ENCODE measurements at places on chromosomes 16 and 17.
A peak's percentile ranks its signal among the peaks of the same experiment; 100 is the strongest.

DNA sequence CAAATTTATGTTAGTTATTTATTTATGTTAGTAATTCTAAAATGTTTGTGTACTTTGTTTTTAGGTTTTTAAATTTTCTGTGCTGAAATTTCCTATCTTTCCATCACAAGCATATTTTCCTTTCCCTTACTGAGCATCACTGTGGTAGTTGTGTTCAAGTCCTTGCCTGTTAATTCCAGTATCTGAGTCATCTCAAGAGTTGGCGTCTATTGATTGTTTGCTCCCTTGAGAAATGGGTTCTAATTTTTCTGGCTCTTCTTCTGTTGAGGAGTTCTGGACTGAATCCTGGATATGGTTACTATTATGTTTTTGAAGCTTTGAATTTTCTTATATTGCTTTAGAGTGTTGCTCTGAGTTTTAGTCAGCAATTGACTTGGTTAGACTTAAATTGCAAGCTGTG is 56.3 kb downstream of the GAN start:
- DNase-seq = no peak

DNA sequence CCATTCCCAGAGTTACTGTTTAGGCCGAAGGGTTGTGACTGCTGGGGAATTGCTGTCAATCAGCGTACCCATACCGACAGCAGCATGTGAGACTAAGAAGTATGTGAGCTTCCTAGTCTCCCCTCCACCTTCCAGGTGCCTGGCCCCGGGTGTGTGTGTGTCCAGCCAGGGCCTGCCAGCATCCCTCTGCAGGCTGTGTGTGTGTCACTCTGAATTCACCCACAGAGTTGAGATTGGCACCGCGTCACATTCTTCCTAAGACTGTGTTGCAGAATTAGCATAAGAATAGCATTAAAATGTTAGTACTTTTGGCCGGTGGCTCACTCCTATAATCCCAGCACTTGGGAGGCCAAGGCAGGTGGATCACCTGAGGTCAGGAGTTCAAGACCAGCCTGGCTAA is 31.8 kb downstream of the PRMT7 start:
- DNase-seq = no peak

DNA sequence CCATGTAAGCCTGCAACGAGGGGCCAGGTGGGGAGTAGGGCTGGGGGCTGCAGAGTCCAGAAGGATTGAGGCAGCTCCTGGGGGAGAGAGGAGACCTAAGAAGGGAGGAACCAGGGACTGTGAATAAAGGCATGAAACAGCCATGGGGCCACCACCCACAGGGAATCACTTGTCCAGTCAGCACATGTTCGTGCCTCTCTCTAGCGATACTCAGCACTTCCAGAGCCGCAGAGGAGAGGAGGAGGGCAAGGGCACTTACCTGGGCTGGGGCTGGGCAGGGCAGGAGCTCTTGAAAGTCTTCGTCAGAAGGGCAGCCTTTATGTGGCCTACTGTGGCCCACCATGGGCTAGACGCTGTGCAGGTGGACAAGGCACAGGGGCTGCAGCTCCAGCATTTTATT is 24.2 kb downstream of the CACNA1G start:
- no peak for DNase-seq

DNA sequence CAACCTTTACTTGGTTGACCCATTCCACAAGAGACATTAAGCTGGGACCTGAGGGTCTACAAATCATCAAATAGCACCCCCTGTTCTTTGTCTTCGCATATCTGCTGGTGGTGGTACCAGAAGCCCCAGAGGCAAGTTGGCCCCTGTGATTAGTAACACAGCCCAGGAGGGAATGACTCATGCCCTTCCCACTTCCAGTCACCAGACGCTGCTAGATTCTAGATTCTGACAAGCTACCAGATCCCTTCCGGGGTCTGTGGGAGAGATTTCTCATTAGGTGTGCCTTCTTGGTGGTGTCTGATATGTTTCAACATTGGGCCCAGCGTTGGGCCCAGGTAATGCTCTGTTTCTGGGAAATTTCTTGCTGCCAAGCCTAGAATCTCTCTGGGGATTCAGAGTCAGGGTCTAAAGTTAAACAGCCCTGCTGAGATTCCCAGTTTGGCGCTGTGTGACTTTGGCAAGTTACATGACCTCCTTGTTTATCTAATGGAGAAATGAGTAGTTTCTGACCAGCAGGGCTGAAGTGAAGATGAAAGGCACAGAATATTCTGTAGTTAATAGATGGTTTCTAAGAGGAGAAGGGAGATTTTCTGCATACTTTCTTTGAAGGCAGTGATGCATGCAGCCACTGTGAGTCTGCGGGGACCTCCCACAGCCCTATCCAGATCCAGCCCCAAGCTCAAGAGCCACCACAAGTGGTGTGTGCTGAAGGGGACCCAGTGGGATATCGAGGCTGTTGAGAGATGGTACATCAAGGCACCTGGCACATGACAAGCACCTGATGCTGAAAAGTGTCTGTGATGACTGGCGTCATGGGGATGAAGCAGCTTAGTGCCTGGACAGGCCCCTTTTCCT is 3.9 kb downstream of the TRPV2 start:
- DNase-seq = peak; percentile 52

DNA sequence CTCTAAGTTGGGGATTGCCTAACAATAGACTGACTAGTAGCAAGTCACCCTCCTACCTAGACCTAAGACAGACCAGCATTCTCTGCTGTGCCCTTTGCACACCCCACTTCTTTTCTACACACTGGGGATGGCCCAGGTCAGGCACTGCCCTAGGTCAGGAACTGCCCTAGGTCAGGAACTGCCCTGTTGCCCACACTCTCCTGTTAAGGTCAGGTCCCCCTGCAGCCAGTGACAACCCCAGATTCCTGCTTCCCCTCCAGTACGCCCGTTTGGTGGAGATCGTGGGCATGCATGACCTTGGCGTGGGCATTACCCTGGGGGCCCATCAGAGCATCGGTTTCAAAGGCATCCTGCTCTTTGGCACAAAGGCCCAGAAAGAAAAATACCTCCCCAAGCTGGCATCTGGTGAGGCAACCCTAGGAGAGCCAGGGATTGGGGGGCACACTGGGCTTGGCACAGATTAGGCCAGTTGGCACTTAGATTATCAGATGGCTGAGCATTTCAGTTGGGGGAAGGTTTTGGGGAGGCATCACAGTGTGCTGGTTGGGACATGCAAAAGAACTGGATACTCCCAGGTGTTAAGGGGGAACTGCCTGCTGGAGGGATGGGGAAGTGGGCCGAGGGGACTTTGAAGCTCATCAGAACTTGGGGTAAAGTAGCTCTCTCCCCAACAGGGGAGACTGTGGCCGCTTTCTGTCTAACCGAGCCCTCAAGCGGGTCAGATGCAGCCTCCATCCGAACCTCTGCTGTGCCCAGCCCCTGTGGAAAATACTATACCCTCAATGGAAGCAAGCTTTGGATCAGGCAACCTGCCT is 1.7 kb downstream of the ACADVL start:
- DNase-seq = no peak

DNA sequence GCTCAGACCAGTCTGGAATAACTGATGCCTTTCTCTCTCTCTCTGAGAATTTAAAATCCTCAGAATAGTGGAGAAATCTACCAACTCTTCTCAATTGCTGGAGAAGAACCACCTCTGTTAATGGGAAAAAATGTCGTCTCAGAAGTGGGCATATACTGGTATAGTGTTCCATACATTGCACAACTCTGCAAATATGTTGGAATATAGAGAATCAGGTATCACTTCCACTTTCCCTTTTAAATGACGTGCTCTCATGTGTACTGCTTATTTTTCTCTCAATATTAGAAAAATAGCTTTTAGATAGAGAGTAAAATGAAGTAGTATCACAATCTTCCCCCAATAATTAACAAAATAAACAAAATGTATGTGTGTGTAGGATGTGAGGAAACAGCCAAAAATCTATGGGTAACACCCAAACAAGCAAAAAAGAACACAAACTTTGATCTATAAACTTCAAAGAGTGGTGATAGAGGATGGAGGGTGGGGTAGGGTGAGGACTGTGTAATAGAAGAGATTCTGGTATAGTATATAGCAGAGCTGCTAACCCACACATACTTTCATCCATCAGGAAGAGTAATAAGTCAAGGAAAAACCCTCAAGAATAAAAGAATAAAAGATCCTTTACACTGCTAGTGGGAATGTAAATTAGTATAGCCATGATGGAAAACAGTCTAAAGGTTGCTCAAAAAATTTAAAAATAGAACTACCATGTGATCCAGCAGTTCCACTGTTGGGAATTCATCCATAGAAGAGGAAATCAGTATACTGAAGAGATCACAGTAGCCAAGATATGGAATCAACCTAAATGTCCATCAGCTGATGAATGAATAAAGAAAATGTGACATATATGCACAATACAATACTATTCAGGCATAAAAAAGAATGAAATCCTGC is 46.9 kb downstream of the NFATC3 start:
- DNase-seq = no peak

- no peak for DNase-seq
Observed at GRCh38 chr17:18235743-18236256, 10.4 kb downstream of the LLGL1 start.

- no peak for DNase-seq
Observed at GRCh38 chr16:14240964-14241363, 169.8 kb downstream of the MRTFB start.

DNA sequence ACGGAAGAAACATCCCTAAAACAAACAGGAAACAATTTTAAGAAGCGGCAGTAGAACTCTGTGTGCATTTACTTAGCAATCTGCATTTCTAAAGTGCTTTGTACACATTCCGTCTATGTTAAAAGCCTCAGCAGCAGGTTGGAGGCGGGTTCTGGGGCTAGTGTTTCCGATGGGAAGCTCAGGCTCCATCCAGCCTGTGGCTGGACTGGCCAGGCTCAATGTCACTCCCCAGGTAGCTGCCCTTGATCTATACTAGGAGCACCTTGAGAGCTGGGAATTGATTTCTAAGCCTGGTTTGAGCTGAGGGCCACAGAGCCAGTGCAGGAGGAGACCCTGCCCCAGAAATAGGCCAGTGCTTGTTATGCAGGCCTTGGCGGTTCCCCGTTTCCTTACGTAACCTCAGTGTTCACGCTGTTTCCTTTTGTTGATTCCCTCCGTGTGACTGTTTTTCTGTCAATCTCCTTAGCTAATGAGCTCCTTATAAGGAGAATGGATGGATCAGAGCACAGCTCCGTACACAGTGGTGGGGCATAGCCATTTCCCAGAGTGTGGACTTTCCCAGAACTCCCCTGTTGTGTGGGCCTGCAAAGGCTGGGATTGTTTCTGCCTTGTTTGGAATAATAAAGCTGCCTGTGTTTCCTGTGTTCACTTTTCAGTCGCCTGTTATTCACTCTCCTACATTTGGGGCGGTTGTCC is 21.4 kb downstream of the ADORA2B start:
- no peak for DNase-seq

- DNase-seq = no peak
Observed at GRCh38 chr16:48496571-48497095, 111.4 kb upstream of the SIAH1 start.

GRCh38 chr16:70684146-70685060 is 1.4 kb downstream of the MTSS2 start:
- no peak for DNase-seq

GRCh38 chr17:72199256-72199655 is 78.4 kb downstream of the SOX9 start:
- DNase-seq = no peak

- DNase-seq = no peak
Observed at GRCh38 chr17:47246120-47246519, 7.5 kb upstream of the ITGB3 start.

- no peak for DNase-seq
Observed at GRCh38 chr17:6654841-6655731, 3.5 kb downstream of the C17orf100 start.

DNA sequence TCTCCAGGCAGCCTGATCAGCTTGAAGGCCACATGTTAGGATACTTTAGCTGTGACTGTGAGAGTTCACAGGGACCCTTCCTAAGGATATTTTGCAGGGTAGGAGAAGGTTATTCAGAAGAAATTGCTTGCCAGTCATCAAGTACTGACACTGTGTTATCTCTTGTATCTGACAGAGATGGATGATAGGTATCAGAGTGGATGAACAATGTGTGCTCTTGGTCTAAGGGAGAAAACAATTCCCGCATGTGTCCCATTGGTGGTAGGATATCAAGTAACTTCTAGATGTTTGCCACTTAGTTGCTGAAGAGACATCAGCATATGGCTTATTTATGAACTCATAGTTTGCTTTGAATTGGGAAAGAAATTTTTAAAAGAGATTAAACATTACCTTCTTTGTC is 219.3 kb downstream of the SPECC1 start:
- DNase-seq = no peak

- no peak for DNase-seq
Observed at GRCh38 chr17:43958748-43959352, 5.1 kb upstream of the PYY start.

- DNase-seq = no peak
Observed at GRCh38 chr17:1222321-1222720, 42.5 kb upstream of the ABR start.

DNA sequence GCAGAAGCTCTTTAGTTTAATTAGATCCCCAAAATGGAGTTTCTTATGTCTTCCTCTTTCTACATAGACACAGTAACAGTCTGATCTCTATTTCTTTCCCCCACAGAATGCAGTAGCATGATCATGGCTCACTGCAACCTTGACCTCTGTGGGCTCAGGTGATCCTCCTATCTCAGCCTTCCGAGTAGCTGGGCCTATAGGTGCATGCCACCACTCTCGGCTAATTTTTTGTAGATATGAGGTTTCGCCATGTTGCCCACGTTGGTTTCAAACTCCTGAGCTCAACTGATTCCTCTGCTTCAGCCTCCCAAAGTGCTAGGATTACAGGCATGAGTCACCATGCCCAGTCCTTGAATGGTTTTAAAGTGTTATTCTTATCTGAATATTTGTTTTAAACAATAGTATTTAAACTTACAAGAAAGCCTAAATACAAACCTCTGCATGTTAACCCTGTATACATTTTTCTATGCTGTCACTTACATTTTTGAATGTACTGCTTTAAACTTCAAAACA is 120.6 kb downstream of the GOSR1 start:
- DNase-seq = no peak

DNA sequence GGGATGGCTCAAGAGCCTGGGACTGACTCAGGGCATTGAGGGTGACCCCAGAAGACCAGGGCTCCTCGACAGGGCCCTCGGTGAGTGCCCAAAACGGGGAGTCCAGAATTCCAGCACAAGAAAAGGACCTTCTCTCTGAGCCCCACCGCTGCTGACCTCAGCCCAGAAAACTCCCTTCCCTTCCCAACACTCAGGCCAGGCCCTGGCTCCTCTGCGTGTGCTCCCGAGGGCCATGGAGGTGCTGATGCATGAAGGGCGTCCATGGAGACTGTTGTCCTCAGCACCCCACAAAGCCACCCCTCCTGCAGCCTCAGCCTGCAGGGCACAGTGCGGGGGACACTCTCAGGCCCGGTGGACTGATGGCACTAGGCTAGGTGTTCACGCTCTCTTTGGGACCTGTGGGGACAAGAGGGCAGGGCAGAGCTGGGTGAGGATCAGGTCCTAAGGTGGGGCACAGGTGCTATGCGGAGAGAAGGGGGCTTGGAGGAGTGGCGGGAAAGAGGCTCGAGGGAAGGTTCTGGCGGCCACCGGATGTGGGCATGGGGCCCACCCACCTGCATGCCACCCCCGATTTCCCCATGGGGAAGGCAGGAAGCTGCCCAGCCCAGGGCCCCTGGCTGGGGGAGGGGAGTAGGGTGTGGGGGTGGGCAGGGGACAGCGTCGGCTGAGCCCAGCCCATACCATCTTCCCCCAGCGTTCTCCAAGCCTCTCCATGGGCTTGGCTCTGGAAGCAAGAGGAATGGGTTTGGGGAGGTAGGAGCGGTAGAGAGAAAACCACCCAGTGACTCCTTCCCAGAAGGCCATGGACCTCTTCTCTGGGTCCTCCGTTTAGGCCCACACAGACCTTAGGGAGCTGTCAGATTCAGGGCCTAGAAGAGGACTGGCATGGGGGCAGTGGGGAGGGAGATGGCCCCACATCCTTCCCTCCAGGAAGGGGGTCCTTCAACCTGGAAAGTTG is 4.5 kb upstream of the TSPOAP1 start:
- DNase-seq = no peak
